Stimulated activated CD8-positive, alpha-beta memory T cell treated with anti-CD3 and anti-CD28 coated beads, Interleukin-4, amount 100 ng/mL, for 4 hours (primary cell): ENCODE measurements at places on chromosomes 4 and X.
A peak's percentile ranks its signal among the peaks of the same experiment; 100 is the strongest.

DNA sequence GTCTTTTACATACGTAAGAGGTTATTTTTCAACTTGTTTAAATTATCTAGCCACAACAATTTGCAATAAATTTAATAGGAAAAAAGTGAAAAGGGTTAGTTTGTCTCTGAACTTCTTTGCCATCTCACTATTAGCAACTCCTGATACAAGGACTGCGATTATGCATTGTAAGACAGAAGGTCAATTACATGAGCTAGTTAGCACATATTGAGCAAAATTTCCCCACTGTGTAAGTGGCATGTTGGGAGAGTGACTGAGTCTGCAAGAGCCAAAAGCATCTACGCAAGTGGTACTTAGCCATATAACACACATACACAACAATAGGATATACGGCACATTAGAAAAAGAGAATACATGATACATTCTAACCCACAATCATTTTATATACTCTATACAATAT lies 927.2 kb downstream of the STPG2 start:
- DNase-seq: no peak

DNA sequence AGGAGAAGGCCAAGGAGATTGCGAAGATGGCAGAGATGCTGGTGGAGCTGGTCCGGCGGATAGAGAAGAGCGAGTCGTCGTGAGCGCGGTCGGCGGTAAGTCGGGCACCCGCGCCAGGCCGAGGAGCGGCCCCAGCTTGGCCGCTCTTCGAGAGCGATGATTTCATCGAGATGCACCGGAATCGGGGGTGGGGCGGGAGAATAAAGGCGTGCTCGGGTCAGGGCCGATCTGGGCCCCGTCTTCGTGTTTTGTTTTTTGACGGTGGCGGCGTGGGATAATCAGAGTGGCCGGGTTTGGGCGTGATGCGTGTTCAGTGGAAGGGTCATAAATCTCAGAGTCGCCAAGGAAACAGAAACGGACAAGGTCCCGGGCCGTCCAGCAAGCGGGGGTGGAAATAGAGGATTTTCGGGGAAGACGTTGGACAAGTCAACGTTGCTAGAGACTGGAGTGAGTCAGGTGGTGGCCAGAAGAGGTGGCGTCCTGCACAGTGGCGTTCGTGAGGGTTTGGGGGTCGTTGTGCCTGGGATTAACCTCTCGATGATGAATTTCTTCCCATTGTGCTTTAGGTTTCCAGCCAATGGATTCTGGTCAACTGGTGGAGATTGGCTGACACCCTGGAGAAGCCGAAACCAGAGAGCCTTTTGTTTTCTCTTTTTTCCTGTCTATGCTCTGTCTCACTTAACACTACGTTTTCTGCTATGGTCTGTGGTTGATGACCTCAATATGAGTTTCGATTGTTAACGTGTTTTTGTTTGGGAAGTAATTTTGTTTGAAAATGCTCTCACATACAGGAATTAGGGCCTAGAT lies 882 bp downstream of the MRFAP1 start:
- DNase-seq: peak; percentile 7

DNA sequence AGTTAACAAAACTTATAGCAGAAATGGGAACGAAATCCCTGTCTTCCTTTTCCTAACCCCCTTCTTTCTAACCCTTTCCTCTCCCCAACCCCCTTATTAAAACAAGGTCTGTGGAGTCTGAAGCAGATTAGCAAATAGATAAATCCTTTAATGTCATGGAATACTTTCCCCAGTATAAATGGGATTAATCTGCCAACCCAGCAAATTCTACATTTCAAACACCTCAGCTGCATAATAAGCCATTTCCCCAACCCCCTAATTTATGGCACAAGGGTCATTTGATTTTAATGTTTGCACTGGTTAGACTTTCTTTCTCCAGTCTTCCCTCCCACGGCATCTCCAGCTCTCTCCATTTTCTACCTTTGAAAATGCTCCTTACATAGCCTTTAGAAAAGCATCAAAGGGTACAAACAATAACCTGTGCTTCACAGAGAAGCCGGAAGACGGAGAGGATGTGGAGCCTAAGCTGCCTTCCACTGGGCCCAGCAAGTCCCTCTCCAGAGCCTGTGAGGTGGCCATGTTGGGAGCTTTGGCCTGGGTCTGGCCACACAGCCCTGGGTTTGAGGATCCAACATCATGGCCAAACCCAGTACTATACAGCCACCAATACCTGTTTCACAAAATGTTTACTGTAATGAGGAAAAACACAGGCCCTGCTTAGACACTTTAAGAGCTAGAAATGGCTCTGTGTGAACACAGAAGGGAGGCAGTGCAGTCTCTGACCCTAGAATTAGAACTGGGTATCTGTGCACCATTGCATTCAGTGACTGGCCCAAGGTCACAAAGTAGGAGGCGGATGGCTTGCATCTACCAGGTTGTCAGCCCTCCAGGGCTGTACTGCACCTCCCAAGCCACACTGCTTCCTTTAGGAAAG lies 56.9 kb upstream of the SPRY1 start:
- no peak for DNase-seq

DNA sequence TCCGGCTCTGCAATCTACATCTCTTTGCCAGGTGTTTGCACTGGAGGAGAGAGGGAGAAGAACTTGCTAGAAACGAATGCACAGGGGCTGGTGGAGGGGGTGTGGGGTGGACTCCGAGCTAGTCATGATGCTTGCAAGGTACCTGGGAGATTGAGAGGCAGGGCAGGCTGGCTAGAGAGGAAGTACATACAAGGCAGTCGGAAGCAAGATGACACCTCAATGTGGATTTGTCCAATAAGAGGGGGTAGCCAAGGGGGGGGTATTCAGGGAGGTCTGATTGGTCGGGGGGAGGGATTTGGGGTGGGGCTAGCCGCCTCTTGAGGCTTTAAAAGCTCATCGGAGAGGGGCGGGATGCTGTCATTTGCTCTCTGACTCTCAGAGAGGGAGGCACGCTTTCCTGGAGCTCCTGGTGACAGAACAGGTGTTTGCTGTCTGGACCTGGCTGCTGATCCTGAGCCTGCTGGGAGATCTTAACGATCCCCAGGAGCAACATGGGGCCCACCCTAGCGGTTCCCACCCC lies at the start of gene GPR50:
Gene GPR50, plus strand, starts transcription at position 354 of the 520 bp plus-strand sequence. Its CDS starts 138 bp downstream, at position 492.
- DNase-seq: no peak

- DNase-seq: no peak
Observed at GRCh38 chrX:74383611-74384010, 37.7 kb upstream of the SLC16A2 start.

GRCh38 chrX:45347877-45348276 lies 147.2 kb upstream of the DIPK2B start:
- no peak for DNase-seq

GRCh38 chrX:25287521-25287920 lies 271.8 kb upstream of the ARX start:
- no peak for DNase-seq

- DNase-seq: no peak
Observed at GRCh38 chr4:69749771-69750170, 10.6 kb downstream of the SULT1B1 start.

GRCh38 chrX:112628288-112628687 lies 51.5 kb downstream of the LHFPL1 start:
- DNase-seq: no peak

DNA sequence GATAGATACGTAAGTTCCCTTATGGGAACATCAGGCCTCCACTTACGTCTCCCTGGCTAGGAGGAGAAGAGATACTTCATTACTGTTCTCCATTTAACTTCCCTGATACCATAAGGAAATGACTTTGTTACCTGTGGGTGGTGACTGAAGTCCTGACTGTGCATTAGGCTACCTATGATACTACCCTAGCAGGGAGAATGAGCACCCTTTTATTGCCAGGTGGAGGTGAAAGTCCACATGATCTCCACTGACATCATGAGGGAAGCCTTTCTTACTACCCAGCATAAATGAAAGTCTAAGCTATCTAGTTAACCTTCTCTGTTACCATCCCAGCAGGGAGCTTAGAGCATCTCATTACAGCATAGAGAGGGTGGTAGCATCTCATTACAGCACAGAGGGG lies 24.4 kb upstream of the LAMTOR3 start:
- DNase-seq: no peak
